ENCODE measurements at places on chromosomes 6 and 20.

- DNase-seq: no peak
Measured at GRCh38 chr20:43161716-43162115, 28.0 kb downstream of the PTPRT start.

GRCh38 chr20:57892471-57892870 is 182.7 kb upstream of the PMEPA1 start:
- DNase-seq: no peak

DNA sequence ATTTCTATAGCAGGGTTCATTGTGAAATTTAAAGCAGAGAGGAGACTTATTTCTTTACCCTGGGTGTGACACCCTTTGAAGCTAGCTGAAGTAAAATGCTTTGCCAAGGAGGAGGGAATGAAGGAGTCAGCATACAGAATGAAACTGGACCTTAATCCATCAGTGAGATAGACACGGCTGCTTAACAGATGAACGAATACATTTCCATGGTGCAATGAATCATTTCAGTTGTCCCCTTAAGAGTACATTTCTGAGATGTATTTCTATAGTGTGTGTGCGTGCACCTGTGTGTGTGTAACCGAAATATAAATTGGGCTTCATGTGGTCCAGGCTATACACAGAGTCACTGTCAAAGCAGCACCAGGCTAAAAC is 73.8 kb upstream of the CD93 start:
- no peak for DNase-seq

GRCh38 chr6:166499350-166500163 is 86.9 kb downstream of the RAMACL start:
- no peak for DNase-seq

- no peak for DNase-seq
Measured at GRCh38 chr20:48461091-48461734, 366.6 kb downstream of the PREX1 start.

- no peak for DNase-seq
Measured at GRCh38 chr6:74731204-74731603, 474.6 kb downstream of the COL12A1 start.

DNA sequence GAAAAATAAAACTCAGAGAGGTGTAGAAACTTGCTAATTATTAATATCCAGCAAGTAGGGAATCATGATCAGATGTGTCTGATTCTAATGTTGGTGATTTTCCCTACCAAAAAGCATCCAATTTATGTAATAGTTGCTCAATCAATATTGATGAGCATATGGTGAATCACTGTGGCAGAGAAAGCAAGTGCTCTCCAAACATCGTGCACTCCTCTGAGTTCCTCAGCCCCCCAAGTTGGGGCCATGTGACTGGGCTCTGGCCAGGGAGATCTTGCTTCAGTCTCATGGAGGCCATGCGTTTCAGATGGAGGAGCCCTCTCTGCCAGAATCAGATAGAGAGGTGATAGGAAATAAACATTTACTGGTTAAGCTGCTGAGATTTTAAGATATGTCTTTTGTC is 133.2 kb upstream of the LY86 start:
- no peak for DNase-seq

DNA sequence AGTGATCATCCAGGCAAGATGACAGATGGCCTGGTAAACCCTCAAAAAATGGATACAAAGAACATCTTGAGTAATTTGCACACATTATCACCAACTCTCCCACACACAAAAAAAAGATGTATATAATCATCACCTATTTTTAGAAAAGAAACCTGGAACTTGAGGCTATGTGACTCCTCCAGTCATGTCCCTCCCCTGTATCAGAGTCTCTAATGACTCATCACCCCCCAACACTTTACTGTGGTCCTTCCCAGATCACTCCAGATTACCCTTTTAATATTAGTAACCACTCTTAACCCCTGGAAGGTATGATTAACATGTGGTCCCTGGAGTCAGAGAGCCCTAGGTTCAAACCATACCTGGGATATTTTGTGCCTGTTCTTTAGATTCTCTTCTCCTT is 144.8 kb downstream of the ZNF217 start:
- DNase-seq: no peak

DNA sequence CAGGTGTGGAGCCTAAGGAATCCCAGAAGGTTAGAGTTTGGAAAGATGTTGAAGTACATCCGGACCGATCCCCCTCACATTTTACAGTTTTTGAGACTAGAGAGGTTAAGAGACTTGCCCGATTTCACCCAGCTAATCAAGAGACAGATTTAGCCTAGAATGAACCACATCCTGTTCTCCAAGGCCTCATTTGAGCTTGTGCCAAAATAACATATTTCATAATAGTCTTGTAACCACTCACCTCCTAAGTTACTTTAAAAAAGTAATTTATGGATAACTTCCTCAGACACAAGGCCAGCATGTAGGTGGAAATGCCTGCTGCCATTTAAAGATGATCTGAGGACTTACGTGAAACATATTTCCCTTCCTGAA is 39.8 kb upstream of the ARHGAP18 start:
- no peak for DNase-seq

GRCh38 chr6:170251776-170252571 is 38.9 kb downstream of the DLL1 start:
- DNase-seq: no peak

GRCh38 chr20:8645326-8645725 is 423.6 kb upstream of the PLCB4 start:
- no peak for DNase-seq

DNA sequence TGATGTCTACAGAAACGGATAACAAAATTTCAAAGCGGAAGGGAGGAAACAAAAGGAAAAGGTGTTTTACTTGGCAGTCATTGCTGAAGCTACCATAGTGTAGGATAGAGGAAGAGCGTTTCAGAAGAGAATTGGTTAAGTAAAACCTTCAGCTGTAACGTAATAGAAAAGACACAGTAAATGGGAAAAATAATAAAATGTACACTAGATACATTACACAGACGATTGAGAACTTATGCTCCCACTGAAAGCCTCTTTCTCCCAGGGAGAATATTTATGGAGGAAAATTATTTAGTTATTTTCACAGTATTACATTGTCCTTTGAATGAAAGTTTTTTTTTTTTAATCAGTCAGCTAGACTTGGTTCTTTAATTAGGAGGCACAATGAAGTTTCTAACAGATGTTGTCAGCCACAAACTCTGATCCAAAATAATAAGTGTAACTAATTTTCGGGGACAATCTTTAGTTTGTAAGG is 90.7 kb upstream of the PRDM1 start:
- no peak for DNase-seq

GRCh38 chr20:22717466-22717865 is 133.1 kb upstream of the FOXA2 start:
- no peak for DNase-seq

DNA sequence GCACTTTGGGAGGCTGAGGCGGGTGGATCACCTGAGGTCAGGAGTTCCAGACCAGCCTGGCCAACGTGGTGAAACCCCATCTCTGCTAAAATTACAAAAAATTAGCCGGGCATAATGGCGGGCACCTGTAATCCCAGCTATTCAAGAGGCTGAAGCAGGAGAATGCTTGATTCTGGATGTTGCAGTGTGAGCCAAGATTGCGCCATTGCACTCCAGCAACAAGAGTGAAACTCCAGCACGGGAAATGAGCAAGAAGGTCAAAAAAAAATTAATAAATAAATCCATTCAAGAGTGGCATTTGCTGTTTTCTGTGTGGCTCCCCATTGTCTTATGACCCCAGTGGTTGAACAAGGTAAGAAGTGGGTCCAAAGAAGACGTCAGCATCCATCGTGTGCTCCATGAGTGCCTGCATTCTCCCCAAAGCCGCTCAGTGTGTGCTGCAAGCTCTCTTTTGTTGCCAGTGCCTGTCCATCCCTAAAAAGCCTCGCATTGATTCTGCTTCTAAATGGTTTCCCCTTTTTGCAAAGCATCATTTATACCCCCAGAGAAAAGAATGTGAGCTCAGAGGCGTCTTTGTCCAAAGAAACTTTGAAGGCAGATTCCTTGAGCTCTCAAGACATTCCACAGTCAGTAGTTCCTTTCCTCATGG is 38.8 kb upstream of the MAP3K4 start:
- DNase-seq: no peak

GRCh38 chr20:38321959-38322598 is 18.1 kb downstream of the BPI start:
- DNase-seq: no peak

GRCh38 chr20:36720510-36720909 is 25.4 kb downstream of the NDRG3 start:
- DNase-seq: no peak

- no peak for DNase-seq
Measured at GRCh38 chr20:34705397-34706301, 1.5 kb downstream of the TP53INP2 start.

DNA sequence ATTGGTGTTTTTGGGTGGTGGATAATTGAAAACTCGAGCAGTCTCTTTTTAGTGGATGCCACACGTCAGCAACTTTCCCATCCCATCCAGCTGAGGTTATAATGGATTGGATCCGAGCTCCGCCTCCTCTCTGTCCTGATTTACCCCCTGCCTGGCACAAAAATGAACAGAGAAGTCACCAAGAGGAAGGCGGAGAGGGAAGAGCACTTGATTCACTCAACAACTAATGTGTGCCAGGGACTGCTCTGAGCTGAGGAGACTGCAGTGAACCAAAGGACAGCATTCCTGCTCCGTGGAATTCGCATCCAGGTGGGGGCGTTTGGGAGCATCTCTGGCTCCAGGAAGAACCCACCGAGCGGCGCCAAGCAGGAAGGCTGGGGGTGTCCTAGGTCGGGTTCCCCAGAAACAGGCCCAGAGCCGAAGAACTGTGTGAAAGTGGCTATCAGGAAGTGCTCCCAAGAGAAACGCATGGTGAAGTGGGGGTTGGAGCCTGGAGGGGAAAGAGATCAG is 95.8 kb upstream of the NAA20 start:
- DNase-seq: no peak

DNA sequence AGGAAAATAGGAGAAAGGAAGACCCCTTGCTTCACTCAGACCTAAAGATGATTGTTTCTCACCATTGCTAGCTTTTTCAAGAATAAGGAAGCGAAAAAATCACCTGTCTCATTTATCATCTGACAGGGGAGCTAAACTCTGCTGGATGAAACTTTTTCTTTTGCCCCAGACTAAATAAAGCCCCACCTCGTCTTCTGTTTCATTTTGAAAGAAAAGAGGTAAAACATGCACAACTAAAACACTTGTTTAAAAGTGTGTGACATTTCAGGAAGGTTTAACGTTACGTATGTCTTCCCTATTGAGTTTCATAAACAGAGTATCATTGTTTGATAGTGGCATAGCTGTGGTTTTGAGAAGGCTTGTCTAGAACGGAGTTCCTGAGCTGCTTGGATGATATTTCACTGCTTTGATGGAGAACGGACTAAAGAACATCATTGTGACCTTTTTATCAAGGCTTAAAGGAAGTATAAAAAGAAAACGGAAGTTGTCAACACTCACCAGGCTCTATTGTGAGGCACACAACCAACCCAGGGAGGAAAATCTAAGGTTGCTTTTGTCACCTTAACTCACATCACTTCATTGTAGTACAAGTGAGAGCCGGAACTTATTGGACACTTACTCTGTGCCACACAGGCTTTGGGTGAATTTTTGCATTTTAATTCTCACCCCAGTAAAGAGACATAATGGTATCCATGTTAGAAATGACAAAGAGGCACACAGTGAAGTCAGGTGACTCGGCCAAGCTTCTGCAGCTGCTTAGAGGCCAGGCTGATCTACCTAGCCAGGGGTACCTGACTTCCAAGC is 29.5 kb downstream of the TSHZ2 start:
- DNase-seq: no peak

- DNase-seq: no peak
Measured at GRCh38 chr6:125392682-125393081, 90.9 kb upstream of the HDDC2 start.

DNA sequence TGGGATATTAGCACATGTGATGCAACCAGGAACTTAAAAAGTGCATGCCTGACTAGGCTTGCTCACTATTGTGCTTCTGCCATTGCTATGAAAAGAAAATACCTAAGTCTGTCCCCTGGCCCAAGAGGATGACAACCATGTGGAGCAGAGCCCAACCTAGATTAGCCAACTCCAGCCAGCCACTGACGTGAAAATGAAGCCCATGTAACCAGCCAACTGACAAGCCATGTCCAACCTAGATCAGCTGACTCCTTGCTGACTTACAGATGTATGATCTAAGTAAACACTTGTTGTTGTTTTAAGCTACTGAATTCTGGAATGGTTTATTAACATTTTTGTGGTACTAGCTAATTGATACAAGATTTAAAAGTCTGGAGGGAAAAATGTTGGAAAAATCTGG is 47.5 kb downstream of the PIGU start:
- no peak for DNase-seq

DNA sequence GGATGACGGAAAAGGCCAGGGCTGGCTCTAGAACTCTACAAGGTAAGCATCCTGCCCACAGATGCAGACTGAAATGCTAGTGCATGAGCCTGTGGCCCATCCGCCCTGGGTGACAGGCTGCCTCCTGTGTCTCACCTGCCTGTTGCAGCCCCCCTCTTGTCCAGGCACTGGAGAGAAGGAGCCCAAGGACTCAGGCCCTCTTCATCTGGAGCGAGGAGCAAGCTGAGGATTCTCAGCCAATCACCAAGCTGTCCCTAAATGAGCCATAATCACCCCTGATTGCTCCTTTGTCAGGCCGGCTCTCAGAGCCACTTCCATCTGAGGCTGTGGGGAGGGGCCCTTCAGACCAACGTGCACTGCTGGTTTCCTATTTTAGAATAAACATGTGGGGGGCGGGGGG is 10.0 kb upstream of the SLC32A1 start:
- DNase-seq: no peak

- DNase-seq: no peak
Measured at GRCh38 chr20:16260911-16261310, 312.3 kb downstream of the KIF16B start.

DNA sequence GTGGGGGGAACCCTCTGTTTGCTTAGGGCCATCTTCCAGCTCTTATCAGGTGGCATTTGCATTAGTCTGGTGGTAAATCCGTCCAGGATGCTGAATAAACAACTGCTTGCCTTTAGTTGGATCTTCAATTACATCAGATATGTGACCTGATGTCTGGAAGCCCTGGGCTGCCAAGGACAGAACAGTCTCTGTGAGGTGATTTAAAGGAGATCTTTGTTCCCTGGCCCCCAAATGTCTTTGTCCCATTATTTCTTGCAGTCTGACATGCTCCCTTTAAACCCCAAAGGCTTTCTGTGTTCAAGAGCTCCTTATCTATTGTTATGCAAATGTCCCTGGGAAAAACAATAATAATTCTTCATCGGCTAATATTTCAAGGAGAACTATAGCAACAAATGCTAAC is 84.6 kb upstream of the SPTLC3 start:
- DNase-seq: no peak

- DNase-seq: no peak
Measured at GRCh38 chr6:43339168-43339567, 30.3 kb downstream of the ZNF318 start.

GRCh38 chr6:43723737-43724295 is 36.2 kb upstream of the MRPS18A start:
- DNase-seq: peak; percentile 24

DNA sequence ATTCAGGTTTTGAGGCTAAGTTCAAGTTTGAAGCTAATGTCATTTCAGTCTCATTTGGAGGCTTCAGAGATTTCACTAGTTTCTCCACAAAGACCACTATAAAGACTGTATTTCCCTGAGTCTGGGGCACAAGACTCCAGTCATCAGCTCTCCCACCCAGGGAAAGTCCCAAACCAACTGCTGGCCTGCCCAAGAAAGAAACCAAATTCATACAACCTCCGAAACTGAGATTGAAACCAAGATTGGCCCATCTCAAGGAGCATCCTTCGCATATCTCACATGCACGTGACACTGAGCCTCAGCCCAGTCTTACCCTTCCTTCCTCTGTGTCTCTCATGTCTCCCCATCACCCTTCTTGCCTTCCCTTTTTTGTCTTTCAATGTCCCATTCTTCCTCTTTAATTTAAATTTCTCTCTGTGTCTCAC is 3.5 kb upstream of the LTA start:
- DNase-seq: no peak

- DNase-seq: no peak
Measured at GRCh38 chr6:149080511-149080910, 237.0 kb upstream of the TAB2 start.
